NCI-H1436 treated with DMSO at 0.1 percent for 48 hours (cell line): ENCODE measurements at places on chromosomes 2 and 18.

- no peak for DNase-seq
These were observed 14.5 kb downstream of the CYB5A start for GRCh38 chr18:74277296-74277695.

- no peak for DNase-seq
These were observed 46.0 kb upstream of the CALCRL start for GRCh38 chr2:187493877-187494568.

DNA sequence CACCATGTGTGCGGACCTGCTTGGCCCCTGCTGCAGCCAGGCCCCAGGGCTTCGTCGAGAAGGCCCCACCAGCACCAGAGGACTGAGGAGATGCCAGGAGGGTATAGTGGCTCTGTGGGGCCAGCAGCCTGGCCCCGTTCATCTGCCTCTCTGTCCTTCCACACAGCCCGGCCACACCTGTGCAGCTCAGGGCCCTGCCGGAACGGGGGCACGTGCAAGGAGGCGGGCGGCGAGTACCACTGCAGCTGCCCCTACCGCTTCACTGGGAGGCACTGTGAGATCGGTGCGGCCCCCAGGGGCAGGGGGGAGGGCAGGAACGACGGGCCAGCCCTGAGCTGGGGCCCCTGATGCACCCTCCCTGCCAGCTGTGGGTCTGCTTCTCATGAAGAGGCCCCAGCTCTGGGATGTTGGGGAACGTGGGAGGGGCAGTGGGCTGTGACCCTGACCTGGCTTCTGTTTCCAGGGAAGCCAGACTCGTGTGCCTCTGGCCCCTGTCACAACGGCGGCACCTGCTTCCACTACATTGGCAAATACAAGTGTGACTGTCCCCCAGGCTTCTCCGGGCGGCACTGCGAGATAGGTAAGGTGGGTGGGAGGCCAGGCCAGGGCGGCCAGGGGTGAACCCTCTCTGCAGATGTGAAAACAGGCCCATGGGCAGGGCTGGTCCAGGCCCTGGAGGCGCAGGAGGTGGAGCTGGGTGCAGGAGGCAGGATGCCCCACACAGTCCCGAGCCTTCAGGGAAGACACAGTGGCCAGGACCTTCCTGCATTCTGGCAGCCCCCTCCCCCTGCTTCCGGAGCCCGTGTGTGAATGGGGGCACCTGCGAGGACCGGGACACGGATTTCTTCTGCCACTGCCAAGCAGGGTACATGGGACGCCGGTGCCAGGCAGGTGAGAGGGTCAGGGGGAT lies 50.3 kb downstream of the MTERF4 start:
- DNase-seq = no peak

DNA sequence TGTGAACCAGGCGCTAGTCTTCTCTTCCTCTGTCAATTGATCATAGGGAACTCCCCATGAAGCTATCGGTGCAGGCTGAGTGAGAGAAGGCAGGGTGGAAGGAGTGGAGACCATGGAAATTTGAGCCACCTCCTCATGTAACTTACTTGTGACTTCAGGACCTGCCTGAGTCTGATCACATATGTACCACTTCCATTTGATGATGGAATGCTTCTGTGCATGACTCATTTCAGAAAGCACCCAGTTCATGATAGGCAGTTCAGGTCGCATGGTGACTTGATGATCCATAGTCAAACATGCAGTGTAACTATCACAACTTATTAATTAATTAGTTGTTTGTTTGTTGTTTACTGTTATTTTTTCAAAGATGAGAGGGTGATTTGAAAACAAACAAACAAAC lies 1296.7 kb downstream of the SUCLG1 start:
- no peak for DNase-seq

DNA sequence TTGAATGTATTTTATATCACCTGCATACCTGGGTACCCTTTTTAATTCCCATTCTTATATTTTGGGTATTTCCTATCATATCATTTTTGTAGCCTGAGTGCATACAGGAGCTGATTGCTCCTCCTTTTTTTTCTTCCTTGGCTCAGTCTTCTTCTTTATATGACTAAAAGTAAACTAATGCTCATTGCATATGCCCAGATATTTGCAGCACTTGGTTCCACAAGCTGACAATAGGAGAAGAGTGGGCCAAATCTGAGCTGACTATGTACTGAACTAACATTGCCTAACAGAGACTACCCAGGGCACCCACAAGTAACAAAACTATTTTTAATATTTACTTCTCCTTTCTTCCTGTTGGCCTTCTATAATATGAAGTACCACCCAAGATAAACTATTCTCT lies 131.7 kb upstream of the SPOPL start:
- DNase-seq = no peak

GRCh38 chr2:203994735-203995134 lies 58.2 kb downstream of the ICOS start:
- no peak for DNase-seq

DNA sequence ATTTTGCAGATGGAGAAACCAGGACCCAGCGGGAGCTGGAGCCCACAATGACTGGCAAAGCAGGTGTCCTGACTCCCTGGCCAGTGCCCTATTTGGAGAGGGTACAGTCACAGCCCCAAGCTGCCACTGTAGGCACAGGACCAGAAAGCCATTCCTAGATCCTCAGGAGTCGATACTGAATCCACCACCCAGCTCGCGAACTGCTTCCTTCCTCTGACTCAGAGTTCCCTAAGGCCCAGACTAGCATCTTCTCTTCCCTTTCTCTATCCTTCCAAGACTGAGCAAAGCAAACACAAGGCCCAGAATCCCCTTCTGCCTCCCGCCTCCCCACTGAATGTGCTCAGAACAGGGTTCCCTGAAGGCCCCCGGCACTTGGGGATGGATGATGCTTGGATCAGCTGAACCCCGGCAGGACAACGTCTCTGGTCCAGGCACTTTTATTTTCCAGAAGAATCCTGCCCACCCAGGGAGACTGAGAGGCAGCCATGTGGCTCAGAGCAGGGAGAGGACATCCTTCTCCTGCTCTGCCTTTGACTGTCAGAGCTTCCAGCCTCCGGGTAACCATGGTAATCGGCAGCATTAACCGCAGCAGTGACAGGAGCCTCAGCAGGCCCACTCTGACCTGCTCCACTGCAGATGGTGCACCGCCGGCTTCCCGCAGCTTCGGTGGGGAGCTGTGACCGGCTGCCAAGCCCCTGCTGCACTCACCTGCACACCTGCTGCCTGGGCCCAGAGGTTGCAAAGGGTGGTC lies 34.8 kb upstream of the KLHL29 start:
- no peak for DNase-seq

- DNase-seq = no peak
These were observed 79.9 kb downstream of the EPAS1 start for GRCh38 chr2:46377101-46377581.

DNA sequence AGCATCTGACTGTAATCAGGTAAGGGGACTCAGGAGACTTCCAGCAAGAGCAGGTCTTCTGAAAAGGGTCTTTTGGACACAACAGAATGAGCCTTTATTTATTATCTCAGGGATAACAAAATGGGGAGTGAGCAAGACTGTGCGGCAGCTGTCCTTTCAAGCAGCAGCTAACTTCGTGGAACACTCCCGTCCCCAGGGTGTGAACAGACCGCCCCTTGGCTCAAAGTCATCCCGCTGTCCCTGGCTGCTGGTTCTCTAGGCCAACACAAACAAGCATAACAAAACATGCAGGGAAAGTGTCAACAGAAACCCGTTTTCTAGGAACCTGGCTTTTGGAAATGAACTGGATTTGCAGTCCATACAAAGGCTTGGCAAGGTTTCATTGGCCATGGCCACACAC lies 787.9 kb upstream of the FANCL start:
- DNase-seq = no peak

DNA sequence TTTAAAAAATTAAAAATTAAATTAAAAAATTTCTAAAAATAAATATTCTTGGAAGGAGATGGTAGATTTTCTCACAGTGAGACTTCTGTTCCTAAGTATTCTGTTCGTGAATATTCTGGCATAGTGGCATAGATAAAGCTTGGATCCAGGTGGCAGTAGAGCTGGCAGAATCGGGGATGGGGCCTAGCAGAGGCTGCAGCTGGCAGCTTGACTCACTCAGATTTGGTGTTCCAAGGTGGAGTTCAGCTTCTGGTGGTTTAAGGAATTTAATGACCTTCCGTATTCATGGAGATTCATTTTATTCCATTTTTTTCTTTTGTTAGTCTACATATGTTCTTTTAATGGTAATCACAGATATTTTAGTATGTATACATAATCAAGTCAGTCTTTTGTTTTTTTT lies 19.9 kb downstream of the ARMC9 start:
- DNase-seq = no peak

- no peak for DNase-seq
These were observed 1186.9 kb downstream of the LRP1B start for GRCh38 chr2:140943867-140944266.

GRCh38 chr2:10405448-10405847 lies 42.7 kb downstream of the ODC1 start:
- DNase-seq = no peak
